Stimulated activated CD4-positive, alpha-beta T cell treated with anti-CD3 and anti-CD28 coated beads, Interleukin-12 subunit alpha, Interleukin-12 subunit beta, amount 100 ng/mL, for 4 hours (primary cell): ENCODE measurements at places on chromosomes 16 and 17.

DNA sequence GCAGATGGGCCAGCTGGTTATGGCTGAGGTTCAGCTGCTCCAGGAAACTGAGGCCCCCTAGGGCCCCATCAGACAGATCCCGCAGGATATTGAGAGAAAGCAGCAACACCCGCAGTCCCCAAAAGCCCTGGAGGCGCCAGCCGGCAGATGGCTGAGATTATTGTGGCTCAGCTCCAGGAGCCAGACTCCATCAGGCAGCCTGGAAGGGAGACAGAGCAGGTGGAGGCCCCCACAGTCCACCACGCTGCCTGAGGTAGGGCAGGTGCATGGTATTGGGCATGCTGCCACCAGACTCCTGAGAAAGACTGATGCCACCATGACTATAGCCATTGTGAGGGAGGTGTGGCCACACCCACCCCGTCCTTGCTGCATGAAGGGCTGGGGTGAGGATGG lies 9.5 kb upstream of the TMEM101 start:
- DNase-seq, result no peak

DNA sequence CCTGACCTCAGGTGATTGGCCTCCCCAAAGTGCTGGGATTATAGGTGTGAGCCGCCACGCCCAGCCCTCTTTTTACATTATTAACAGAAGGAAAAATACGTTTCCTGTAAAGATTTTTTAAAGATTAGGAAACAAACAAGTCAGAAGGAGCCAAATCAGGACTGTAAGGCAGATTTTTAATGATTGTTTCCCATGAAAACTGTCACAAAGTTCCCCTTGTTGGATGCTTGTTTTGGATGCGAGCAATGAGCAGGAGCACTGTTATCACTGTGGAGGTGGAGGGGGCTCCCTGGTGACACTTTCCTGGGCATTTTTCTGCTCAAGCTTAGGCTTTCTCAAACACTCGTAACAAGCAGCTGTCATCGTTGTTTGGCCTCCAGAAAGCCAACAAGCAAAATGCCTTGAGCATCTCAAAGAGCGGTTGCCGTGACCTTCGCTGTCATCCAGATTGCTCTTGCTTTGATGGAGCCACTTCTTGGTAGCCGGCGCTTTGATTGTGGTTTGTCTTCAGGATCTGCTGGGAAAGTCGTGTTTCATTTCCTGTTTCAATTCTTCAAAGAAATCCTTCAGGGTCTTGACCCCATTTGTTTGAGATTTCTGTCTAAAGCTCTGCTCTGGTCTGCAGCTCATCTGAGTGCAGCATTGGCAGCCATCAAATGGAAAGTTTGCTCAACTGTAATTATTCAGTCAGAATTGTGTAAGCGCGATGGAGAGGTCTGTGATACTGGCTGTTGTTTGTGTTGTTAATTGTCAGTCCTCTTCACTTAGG lies 128.7 kb downstream of the RPTOR start:
- DNase-seq, result no peak

- no peak for DNase-seq
These were observed 12.3 kb upstream of the CDC42EP4 start for GRCh38 chr17:73324160-73324475.

DNA sequence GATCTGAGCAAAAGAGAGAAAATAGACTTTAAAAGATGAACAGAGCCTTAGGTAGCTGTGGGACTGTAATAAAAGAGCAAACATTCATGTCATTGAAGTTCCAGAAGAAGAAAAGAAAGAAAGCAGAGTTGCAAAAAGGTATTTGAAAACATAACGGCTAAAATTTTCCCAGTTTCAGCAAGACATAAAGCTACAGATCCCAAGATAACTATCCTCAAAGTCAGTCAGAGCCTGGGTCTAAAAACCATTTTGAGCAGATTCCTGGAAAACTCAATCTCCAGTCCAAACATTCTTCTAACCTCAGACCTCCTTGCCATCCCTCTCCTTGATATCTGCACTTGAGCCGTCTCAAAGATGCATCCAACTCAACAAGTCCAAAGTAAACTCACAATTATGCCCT lies 20.9 kb upstream of the CD300E start:
- DNase-seq, result no peak

GRCh38 chr17:3799181-3799945 lies 1.6 kb downstream of the ITGAE start:
- no peak for DNase-seq

GRCh38 chr16:968620-969019 lies 2.2 kb downstream of the LMF1 start:
- no peak for DNase-seq

- no peak for DNase-seq
These were observed 263.6 kb downstream of the NTN1 start for GRCh38 chr17:9284884-9285283.

DNA sequence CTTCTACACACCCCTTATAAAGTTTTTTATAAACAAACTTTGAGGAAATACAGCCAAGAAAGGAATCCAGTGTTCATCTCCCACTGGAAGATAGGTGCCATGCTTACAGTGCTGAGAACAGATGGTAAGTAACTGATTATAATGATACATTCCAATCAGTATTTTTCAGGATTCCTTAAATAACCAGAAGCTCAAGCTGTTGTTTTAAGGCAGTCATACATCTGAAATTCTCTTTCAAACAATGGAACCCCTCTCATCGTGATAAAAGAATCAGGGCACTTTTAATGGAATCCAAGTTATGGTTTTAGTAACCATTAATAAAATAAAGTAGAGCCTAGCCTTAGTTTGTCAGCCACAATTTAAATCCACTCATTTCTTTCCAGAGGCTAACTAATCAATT lies 56.1 kb upstream of the STAC2 start:
- DNase-seq, result no peak

GRCh38 chr17:3867606-3868005 lies 21.6 kb upstream of the NCBP3 start:
- no peak for DNase-seq

GRCh38 chr16:53814801-53815200 lies 110.8 kb downstream of the FTO start:
- DNase-seq, result no peak

DNA sequence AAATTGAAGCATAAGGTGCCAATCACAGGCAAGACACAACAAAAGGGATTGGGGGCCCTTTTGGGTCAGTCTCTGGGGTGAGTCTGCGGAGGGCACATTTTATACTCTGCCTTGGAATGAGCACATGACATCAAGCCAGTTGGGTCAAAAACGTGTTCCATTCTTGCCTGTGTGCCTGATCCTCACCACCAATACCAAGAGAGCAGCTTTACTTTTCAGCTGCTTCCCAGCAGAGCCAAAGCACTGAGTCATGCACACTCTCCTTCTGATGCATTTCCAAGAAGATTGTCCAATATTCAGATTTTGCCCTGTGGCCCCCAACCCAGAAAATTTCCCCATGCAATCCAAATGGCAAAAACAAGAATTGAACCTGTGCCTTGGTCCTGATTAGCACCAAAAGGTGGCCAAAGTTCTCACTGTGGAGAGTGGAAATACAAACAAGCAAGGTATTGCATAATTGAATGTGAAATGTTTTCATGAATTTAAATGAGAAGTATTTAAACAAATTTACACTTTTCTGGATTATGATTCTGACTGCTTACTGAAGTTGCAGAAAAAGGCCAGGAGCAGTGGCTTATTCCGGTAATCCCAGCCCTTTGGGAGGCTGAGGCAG lies 217.8 kb upstream of the SOX9 start:
- DNase-seq, result no peak

DNA sequence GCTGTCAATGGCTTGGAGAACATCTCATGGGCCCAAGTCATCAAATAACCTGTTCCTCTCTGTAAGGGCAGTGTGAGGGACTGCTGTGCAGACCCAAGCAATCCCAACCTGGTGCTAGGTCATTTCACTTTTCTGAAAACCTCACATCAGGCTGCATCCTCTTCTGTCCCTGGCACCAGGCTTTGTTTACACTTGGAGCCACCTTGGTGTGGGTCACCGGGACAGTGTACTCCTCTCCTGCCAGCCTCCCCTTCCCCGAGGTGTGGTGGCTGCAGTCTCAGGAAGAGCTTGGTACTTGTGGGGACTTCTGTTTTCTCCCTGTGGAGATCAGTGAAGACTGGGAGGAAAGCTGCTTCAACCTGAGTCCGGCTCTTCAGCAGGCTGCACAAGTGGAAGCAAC lies 12.4 kb downstream of the SLC7A6OS start:
- no peak for DNase-seq

- no peak for DNase-seq
These were observed 25.4 kb downstream of the PELP1 start for GRCh38 chr17:4678448-4679026.

DNA sequence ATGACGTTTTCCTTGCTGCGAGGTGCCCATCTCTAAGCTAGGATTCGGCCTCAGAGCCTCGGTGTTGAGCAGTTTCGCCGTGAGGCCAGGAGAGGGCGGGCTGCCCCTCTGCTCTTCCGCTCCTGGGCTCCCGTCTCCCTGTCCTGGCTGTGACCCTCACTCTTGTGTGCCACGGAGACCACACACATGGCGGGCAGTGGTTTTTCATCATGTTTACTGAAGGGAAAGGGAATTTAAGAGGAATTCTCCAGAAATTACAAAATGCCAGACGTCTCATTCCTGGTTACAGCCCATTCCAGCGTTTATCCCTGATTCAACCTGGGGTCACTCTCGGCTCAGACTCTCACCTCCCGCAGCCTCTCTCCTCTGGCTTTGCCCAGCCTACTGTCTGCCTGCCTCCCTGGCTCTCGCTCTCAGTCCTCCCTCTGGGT lies 96.8 kb upstream of the ELAC2 start:
- no peak for DNase-seq

GRCh38 chr16:53126390-53126789 lies 71.6 kb downstream of the CHD9 start:
- DNase-seq, result no peak

DNA sequence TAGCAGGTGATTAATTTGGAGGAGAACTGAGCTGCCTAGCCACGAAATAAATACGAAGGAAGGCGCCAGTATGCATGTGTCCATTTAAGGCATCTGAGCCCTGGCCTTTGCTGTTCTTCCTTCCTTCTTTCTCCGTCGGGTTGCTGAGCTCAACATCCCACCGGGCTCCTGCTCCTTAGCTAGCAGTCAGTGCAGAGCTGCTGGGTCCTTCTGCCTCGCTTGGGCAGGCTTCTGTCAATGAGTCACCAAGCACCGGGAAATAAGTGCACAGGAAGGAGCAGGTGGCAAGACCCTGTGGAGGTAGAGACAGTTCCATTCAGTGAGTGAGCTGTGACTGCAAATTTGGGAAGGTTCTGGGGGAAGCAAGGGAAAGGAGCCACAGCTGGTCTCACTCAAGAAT lies 120.7 kb downstream of the CCDC182 start:
- no peak for DNase-seq

- no peak for DNase-seq
These were observed at the start of gene GUCY2D for GRCh38 chr17:8001976-8002720. TSS of gene GUCY2D (plus strand) at chr17:8002615. CDS start at chr17:8003048, 433 bp downstream.

DNA sequence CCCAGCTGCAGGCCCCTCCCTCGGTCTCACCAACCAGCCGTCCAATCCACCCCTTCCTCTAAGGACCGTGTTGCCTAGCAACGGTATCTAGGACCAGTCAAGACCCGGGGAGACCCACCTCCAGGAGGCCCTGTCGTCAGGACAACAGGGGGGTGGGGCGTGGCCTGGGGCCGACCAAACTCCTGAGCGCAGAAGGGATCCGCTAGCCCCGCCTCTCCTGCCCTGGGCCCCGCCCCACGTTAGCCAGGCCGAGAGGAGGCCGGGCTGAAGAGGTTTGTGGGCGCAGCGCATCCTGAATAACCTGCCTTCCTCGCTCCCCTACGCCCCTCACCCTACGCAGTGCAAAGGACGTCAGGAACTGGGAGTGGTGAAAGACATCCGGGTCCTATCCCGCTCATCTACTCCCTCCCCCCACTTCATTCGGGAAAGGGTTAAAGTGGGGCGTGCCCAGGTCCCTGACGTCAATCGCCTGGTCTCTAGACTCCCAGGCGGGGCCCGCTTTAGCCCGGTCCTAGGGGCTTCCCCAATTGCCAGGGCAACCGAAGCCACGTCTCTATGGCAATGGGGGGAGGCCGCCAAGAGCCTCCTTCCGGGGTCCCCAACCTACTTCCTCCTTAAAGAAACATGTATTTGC lies 14.7 kb downstream of the DLG4 start:
- DNase-seq, result peak; percentile 86

DNA sequence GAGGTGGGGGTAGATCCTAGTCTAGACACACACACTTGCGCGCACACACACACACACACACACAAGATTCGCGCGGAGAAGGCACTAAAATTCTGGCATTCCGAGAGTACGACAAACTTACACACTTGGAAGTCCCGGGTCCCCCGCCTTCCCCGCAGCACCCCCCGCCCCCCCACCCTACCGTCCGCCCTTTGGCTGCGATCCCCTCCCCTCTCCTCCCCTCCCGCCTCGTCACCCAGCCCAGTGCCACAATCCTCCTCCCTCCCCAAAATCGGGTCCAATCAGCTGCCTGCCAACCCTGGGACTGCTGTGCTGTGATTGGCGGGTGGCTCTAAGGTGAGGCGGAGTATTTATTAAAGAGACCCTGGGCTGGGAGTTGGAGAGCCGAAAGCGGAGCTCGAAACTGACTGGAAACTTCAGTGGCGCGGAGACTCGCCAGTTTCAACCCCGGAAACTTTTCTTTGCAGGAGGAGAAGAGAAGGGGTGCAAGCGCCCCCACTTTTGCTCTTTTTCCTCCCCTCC lies at the start of gene SOX9:
Gene SOX9 (plus strand): TSS at position 379 of the 522 bp plus-strand sequence. CDS start 372 bp downstream, outside the sequence.
- DNase-seq, result no peak

GRCh38 chr16:23480257-23480656 lies 27.3 kb upstream of the COG7 start:
- no peak for DNase-seq

GRCh38 chr17:33435721-33436301 lies 142.7 kb upstream of the ASIC2 start:
- DNase-seq, result no peak

- DNase-seq, result no peak
These were observed 85.0 kb downstream of the NOG start for GRCh38 chr17:56678249-56679114.

GRCh38 chr17:7403727-7403976 lies 245 bp downstream of the TMEM256 start:
- no peak for DNase-seq

DNA sequence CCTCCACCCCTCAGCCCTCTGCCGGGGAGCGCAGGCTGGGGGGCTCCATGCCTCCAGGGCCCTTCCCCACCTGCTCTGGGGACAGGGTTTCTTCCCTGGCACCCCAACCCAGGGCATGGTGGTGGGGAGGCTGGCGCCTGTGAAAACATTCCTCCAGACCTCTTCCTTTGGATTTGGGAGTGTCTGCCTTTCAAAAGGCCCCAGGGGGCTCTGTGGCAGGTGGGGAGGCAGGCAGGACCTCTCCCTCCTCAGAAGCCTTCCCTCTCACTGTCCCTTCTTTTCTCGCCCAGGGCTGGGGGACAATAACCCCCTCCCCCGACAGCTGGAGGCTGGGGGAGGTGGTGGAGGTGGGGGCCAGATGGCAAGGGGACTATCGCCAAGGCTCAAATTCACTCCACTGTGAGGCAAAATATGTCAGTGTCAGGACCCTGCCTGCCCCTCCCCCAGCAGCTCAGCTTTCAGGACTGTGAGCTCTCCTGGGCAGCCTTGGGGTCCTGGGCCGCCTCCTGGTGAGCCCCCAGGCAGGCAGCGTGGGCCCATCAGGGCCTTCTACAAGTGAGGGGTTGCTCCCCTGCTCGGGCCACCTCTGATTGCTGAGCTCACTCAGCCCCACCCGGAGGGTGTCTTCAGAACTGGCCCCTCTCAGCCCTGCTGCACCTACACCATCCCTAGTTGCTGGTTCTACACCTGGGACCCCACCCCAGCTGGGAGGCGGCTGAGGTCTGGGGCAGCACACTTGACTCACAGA lies 1.8 kb downstream of the CDH15 start:
- DNase-seq, result no peak
